Osteoblast (primary cell): ENCODE measurements at places on chromosomes 3 and 15. TPM values are rescaled to one million over a fixed set of nuclear protein-coding genes. Genes with fewer than 3 reads are reported as not detected.

CYP19A1 gene
- 2.2 and 4.4 TPM in 2 replicates for total RNA-seq

ECT2 gene
- total RNA-seq = 21.8 and 23.2 TPM in 2 replicates

RBPMS2 gene
- 0.29 TPM in 1 of 2 replicates, not detected in the other for total RNA-seq

DNAH12 gene
- under 0.01 TPM in 2 replicates for total RNA-seq

IP6K2 gene
- 38.0 and 44.9 TPM in 2 replicates for total RNA-seq

POLG gene
- total RNA-seq = 50.7 and 61.2 TPM in 2 replicates

MESP2 gene
- total RNA-seq = 0.72 and 1.5 TPM in 2 replicates

HYKK gene
- total RNA-seq = 4.1 and 5.1 TPM in 2 replicates

FAIM gene
- 9.7 and 13.0 TPM in 2 replicates for total RNA-seq

GOLGA8N gene
- total RNA-seq = 4.7 and 5.0 TPM in 2 replicates

MGLL gene
- total RNA-seq = 10.6 and 18.1 TPM in 2 replicates

ERICH6 gene
- under 0.01 and 0.29 TPM in 2 replicates for total RNA-seq
